ENCODE measurements at places on chromosomes 1 and 21.

GRCh38 chr1:27100335-27101053 lies 54.4 kb downstream of the SLC9A1 start:
- DNase-seq: no peak

DNA sequence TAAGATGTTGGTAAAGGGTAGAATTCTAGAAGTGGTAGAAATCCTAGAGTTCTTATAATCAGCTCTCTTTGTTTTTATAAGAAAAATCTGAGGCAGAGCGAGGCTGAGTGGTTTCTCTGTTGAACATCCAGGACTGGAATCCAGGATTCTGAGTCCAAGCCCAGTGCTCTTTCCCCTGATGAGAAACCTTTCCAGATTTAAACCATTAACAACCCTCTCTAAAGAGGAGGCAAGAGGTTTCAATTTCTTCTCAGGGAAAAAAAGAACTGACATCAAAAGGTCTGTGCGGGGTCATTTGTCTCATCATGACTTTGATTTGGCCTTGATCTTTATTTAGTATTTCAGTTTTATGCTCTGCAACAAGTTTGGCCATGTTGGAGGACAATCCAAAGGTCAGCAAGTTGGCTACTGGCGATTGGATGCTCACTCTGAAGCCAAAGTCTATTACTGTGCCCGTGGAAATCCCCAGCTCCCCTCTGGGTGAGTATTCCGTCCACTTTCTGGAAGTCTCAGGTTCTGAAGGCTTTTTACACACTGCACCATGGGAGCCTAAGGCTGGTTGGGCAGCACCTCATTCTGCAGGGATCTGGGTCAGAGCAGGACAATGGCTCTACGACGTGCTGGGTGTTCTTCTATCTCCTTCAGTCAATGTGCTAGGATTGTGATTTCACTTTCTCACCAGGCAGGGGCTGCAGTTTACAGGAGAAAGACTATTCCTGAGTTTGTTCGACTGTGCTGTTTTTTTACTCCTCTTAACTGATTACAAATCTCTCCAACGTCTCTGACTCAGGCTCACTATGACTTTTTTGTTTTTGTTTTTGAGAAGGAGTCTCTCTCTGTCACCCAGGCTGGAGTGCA lies 18.9 kb upstream of the CCT8 start:
- no peak for DNase-seq

DNA sequence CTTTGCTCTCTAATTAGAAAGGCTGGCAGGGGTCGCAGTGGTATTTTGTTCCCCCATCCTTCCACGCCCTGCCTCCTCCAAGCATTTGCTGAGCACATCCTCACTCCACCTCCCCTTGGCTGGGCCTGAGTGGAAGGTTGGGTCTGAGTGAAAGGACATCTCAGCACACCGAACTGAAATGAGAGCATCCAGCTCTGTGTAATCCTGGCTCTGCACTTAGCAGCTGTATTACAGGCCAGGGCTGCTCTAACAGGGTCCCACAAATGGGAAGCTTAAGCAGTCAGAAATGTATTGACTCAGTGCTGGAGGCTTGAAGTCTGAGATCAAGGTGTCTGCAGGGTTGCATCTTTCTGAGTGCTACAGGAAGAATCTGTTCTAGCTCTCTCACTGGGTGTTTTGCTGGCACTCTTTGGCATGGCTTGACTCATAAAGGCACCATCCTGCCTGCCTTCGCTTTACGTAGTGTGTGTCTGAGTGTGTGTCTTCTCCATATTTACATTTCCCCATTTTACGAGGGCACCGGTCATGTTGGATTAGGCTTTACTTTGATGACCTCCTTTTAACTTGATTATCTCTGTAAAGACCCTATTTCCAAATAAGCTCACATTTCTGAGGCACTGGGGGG lies 48.5 kb upstream of the IGSF21 start:
- DNase-seq: no peak

GRCh38 chr21:29033871-29034270 lies 9.4 kb downstream of the USP16 start:
- no peak for DNase-seq

DNA sequence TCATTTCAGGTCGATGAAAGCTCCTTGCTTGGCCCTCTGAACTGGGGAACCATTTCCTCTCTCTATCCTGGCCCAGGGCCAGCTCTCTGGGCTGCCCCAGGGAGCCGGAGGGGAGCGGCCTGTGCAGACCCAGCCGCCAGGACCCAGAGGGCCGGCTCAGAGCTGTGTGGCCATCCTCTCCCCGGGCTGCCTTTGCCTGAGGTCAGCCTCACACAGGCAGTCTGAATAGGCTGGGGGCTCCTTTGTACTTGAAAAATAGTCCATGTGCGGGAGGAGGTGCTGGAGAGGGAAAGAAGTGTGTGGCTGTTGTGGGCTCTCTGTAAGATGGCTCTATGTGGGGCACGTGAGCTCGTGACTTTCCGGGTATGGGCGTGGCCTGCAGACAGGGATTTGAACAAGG lies 275.1 kb upstream of the VAMP3 start:
- DNase-seq: no peak

- DNase-seq: no peak
Measured at GRCh38 chr21:46620846-46621245, 14.6 kb upstream of the PRMT2 start.

GRCh38 chr1:2148691-2149090 lies 45.9 kb downstream of the FAAP20 start:
- DNase-seq: no peak

GRCh38 chr21:26425576-26425975 lies 147.5 kb downstream of the CYYR1 start:
- DNase-seq: no peak

DNA sequence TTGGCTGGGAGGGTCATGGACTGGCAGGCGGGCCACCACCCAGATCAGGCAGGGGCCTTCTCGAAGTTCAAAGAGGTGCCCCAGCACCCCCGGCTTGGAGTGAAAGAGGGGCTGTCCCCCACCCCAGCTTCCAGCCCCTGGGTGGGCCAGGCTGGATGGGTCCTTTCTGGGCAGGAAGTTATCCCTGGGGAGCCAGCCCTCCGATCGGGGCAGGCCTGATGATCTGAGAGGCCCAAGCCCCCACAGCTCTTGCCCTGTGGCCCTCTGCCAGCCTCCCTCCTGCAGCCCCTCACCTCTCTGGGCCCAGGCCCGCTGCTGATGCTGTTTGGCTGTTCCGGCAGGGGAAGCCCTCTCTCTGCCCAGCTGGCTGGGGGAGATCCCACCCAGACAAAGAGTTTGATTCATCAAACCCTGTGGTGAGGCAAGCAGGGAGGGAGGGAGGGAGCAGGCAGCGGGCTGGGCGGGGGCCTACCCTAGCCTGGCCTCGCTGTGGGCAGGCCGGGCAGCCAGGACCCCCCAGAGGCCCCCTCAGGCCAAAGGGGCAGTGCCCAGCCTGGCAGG lies 2.5 kb downstream of the ARHGEF19 start:
- no peak for DNase-seq

- no peak for DNase-seq
Measured at GRCh38 chr21:41435706-41436105, 9.7 kb downstream of the MX1 start.

DNA sequence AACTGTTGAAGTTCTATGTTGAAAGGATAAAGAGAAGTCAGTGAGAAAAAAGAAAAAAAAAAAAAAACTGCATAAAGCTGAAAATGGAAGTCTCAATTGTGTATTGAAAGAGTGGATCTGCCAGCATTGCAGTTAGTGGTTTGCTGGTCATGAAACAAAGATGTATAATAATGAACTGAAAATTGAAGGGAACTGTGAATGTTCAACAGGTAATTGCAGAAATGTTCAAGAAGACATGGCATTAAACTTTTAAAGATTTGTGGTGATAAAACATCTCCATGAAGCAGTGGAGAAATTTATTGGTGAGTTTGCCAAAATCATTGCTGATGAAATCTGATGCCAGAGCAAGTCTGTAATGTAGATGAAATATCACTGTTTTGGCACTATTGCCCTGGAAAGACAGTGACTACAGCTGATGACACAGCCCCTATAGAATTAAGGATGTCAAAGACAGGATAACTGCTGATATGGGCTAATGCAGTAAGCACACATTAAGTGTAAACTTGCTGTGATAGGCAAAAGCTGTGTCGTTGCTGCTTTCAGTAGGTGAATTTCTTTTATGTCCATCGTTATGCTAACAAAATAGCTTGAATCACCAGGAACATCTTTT lies 71.0 kb downstream of the RD3 start:
- DNase-seq: no peak

GRCh38 chr1:183215076-183215720 lies 29.1 kb downstream of the LAMC2 start:
- DNase-seq: no peak

GRCh38 chr1:14976256-14976655 lies 177.3 kb upstream of the TMEM51 start:
- DNase-seq: no peak

GRCh38 chr21:46179708-46180078 lies 4.6 kb downstream of the SPATC1L start:
- no peak for DNase-seq

- DNase-seq: no peak
Measured at GRCh38 chr1:79373481-79374125, 367.1 kb upstream of the ADGRL4 start.

- DNase-seq: no peak
Measured at GRCh38 chr1:193036337-193037047, 22.7 kb downstream of the UCHL5 start.

DNA sequence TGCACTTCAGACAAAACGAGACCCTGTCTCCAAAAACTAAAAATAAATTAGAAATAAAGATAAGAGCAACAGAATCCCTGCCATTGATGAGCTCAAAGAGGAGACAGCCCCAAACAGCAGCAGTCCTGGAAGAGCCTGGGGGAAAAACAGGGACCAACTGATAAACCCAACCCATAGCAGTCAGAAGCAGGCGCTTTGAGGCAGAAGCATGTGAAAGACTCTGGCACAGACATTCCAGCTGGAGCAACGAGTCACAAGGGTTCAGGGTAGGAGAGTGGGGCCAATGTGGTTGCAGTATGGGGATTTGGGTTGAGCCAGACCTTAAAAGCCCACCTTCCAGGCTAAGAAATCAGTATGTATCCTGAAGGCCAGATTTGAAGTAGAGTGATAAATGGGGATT lies 78.5 kb downstream of the MPZL1 start:
- DNase-seq: no peak

- DNase-seq: no peak
Measured at GRCh38 chr1:228150120-228150460, 360 bp downstream of the GJC2 start.

DNA sequence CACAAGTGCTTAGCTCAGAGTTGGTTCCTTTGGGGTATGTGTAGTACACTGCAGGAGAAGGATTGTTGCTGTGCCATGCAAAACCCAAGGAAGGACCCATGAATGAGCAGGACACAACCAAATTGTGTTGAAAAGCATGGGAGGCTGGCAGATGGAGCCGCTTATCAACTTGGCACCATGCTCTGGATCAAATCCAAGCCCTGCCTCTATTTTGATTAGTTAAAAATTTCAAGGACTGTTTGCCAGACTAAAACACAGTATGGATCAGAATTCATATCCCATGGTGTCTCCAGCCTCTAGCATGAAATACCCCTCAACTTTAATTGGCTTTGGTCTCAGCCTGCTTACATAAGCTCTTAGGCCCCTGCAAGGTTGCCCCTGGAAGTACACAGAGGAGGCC lies 27.8 kb downstream of the CCDC185 start:
- DNase-seq: no peak

- no peak for DNase-seq
Measured at GRCh38 chr1:245094092-245094491, 60.7 kb upstream of the KIF26B start.

DNA sequence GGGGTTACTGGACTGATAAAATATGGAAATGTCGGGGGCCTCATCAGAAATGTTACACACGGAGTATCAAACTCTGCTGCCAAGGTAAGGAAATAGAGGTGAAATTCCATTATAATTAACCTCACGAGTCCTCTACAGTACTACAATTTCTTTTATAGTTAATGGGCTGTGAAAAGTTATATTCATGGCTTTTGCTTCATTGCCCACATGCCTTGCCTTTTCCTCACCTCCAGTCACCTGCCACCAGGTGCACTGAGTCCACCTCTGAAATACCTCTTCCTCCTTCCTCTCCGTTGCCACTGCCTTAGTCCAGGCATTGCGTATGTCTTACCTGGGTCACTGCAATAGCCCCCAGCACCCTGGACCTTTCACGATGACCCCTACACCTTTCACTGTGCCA lies 186.9 kb downstream of the VPS13D start:
- no peak for DNase-seq

DNA sequence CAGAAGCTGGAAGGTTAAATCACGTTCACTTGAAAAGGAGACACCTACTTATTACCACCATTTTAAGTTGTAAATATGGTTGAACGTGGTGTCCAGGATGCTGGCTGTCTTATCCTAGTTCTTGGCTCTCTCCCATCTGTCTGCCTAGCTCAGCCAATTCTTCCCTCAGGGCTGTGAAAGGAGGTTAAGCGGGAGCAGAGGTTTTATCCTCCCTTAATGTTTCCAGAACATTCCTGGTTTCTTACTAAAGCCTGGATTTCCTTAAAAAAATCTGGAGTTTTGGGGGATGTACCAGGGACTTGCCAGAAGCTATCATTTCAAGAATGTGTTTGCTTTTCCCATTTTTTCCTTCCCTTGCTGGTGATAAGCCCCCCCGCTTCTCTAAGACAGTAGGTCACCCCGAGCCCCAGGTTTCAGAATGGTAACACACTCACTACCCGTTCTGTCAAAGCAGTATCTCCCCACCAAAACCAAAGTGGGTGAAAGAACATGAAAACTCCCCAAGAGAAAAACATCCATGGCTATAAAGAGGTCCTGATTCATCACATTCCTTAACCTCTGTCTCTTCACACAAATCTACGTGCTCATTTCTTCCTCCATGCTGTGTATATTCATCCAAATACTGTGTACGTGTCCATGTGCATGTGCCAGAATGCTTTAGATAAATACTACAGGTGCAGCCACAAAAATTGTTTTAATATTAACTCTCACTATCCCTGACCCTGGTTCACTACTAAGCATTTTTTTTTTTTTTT lies 114.7 kb downstream of the MAP3K21 start:
- DNase-seq: no peak

- DNase-seq: no peak
Measured at GRCh38 chr1:190022709-190023108, 455.0 kb downstream of the BRINP3 start.

- no peak for DNase-seq
Measured at GRCh38 chr1:223492044-223492443, 98.8 kb downstream of the CCDC185 start.

- no peak for DNase-seq
Measured at GRCh38 chr1:114750780-114751179, 7.0 kb downstream of the CSDE1 start.

DNA sequence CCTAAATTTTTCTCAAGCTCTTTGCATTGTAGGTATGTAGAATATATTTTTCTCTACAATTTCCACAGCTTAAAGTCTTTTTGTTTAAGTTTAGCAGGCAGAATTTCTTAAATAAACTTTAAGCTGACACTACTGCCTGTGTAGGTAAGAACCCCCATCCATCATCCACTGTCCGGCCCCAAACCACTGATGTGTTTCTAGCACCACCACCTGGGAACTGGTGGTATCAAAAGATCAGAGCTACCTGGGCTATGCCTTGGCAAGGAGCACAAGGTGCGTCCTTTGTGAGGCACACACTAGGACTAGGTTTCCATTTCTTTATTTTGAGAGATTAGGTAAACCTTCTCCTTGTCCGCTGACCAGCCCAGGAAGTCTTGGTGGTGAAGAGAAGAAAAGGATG lies 10.5 kb upstream of the LELP1 start:
- DNase-seq: no peak
